ENCODE measurements at places on chromosomes 13 and 19.

DNA sequence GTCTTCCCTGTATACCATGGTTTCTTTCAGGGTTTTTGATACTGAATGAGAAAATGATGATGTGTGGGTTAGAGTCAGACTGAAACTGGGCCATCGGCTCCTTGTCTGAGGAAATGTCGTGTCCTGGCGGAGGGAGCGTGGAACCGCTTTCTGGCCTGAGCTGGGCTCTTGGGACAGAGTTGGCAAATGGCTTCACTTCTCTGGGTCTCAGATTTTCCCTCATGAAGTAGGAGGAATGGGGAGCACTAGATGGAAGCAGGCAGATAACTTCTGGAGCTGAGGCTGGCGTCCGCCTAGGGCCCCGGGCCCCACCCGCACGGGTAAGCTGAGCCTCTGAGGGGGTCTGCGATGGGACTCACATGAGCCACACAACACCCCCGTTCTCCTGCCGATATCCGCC lies 133.3 kb upstream of the WASF3 start:
- DNase-seq, result no peak

- no peak for DNase-seq
Measured at GRCh38 chr13:23377983-23378632, 55.4 kb downstream of the SACS start.

DNA sequence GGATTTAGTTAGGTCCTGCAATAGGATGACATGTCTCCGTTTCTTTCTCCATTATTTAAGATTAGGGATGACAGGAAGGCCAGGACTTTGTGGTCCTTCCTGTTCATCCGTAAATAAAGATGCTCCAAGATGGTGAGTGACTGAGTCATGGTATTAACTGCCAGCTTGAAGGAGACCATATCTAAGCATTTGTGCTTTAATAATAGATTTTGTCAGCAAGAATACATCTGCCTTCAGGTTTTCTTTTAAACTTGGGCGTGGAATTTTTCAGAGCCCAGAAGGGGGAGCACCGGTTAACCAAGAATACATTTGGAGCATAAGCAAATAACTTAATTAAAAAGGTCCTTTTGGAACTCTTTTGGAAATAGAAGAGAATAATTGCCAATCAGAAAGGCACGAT lies 68.2 kb downstream of the ARHGAP35 start:
- no peak for DNase-seq

- no peak for DNase-seq
Measured at GRCh38 chr19:44684892-44685863, 13.8 kb upstream of the CEACAM16 start.

DNA sequence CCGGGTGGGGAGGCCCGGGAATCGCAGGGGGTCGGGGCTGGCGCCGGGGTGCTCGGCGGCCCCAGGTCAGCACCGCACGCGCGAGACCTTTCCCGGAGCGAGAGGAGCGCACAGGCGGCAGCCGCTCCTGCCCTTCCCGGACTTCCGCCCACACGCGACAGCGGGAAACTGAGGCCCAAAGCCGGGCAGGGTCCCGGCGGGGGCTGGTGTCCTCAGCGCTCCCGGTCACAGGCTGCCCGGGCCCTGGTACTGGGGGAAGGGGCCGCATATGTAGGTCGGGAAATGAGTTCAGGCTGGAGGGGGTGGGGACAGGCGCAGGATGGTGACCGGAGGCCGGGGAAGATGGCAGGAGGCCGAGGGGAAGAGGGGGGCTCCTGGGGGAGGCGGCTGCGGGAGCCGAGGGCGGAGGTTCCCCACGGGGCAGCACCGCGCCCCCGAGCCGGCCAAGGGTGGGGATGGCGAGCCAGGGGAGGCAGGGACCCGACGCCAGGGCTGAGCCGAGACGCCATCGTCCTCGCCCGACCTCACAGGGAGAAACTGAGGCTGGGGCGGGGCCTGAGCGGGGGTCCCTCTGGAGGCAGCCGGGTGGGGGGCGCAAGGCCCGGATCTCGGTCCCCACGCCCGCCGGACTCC lies 662 bp downstream of the CBARP start:
- no peak for DNase-seq

GRCh38 chr13:76883236-76883635 lies 3.0 kb downstream of the KCTD12 start:
- DNase-seq, result no peak

DNA sequence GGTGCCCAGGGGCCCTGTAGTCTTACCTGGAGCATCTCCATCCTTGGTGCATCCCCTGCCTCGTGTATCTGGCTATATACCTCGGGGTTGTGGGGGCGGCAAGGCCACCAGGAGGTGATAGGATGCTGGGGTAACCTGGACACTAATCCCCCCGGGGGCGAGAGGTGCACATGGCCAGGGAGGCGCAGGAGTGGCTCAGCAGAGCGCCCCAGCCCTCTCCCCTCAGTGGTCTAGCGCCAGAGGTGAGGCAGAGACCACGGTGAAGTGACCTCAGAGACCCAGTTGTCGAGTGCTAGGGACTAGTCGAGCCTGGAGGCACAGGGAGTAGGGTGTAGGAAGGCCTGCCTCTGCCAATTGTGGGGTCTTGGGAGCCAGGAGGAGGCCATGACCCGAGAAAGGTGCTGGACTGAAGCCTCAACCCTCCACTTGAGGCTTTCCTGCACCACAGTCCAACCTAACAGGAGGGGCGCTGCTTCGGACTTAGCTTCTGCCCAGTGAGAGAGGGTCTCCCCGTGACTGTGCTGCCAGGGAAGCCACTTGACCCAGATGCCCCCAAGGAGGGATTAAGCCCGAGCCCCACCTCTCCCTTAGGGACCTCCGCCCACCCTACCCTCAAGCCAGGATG lies at the start of gene LHB:
LHB (minus strand) TSS at position 51 of the 625 bp plus-strand sequence; CDS start at position 41, 10 bp downstream.
- DNase-seq, result no peak

DNA sequence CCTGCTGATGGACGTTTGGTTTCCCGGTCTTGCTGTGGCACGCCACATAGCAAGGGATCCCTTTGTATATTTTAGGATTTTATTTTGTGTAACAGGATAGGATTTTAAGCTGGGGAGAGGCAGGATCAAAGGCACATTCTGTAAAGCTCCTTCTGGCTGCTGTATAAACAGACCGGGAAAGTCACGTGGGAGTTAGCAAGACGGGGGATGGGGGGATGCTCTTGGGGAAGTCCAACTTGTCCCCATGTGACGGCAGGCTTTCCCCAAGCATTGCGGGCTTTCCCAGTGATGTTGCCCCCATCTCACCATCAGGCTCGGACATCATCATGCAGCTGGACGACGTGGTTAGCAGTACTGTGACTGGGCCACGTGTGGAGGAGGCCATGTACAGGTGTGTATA lies 5.8 kb downstream of the QTRT1 start:
- DNase-seq, result no peak

- no peak for DNase-seq
Measured at GRCh38 chr19:54030895-54031586, 32.7 kb downstream of the VSTM1 start.

GRCh38 chr13:44713788-44714469 lies 137.8 kb upstream of the TSC22D1 start:
- no peak for DNase-seq

- DNase-seq, result no peak
Measured at GRCh38 chr13:106562301-106562700, 5.6 kb downstream of the ARGLU1 start.

DNA sequence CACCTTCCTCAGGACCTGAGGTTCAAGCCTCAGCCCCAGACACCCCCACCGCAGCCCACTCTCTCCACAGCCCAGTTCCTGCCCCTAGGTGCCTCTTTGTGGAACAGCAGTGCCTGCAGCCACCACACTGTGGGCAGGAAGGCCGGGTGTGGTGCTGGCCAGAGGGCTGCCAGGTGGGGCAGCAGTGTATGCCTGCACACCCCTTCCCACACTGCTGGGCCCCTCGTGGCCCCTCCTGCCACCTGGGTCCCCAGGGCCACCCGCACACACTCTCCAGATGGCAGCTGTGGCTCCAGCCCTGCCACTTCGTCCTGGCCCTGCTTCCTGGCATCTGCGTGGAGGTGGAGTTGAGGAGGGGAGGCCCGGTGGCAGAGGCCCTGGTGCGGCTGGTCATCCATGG lies 35.1 kb downstream of the HPN start:
- no peak for DNase-seq

GRCh38 chr13:44667943-44668342 lies 91.8 kb upstream of the TSC22D1 start:
- DNase-seq, result no peak

GRCh38 chr19:40143612-40144011 lies 47.6 kb upstream of the MAP3K10 start:
- no peak for DNase-seq

GRCh38 chr13:47133011-47133445 lies 236.2 kb upstream of the HTR2A start:
- no peak for DNase-seq

DNA sequence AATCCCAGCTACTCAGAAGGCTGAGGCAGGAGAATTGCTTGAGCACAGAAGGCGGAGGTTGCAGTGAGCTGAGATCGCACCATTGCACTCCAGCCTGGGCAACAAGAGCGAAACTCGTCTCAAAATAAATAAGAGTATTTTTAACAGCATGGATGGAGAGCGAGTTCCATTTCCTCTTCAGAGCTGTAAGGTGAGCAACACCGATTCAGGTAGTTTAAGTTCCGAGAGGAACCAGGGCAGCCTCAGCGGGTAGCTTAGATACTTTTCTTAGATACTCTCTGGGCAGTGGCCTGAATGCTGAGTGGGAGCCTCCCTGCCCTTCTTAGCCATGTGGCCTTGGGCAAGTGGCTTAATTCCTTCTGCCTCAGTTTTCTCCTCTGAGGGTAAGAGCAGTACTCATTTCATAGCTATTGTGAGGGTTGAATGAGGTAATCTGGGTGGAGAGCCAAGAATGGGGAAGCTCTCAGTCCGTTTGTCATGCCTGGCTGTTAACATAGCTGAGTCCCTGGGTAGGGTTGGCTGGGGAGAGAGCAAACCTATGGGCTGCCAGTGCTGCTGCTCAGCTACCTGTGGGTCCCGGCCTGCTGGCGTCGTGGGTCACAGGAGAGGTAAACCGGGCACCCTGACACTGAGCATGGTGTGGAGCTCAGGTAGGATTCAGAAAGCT lies 4.1 kb downstream of the ATP11A start:
- DNase-seq, result no peak

GRCh38 chr13:112690283-112690929 lies 568 bp downstream of the ATP11A start:
- no peak for DNase-seq

DNA sequence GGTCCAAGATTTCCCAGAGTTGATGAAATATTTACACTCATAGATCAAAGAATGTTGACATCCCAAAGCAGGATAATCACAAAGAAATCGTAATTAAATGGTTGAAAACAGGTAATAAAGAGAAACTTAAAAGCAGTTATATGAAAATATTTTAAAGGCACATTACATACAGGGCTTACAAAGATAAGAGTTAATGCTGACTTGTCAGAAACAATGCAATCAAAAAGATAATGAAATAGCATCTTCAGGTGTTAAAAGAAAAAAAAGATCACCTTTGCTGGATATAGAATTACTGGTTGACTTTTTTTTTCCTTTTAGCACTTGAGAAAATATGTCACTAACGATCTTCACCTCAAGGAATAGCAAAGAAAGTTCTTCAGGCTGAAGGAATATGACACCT lies 48.8 kb downstream of the KCTD15 start:
- DNase-seq, result no peak

DNA sequence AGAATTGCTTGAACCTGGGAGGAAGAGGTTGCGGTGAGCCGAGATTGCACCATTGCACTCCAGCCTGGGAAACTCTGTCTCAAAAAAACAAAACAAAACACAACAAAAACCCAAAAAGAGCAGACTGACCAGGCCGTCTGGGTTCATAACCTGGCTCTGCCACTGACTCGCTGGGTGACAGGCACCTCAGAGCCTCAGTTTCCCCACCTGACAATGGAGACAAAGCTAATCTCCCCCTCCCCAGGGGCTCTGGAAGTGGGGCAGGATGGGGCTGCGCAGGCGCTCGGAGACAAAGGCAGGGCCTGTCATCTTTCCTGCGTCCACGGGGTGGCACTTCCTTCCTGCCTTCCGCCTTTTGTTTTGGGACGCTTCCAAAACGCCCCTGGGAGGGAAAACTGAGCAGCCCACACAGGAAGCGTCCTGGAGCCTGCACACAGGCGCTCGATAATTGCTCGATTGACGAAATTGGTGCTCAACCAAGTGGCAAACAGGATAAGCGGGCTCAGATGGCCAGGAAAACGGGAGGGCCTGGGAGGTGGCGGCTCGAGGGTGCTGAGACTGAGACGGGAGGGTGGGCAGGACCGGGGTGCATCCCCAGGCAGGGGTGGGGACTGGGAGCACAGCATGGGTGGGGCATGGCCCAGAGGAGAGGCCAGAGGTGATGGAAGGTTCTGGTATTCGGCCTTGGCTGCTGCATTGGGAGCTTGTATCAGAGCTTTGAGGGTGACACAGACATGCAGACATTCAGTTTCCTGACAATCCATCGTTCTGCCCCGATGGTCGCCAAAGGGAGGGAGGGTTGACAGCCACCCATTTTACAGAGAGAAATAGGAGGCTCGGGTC lies 17.8 kb downstream of the SPC24 start:
- DNase-seq, result no peak

DNA sequence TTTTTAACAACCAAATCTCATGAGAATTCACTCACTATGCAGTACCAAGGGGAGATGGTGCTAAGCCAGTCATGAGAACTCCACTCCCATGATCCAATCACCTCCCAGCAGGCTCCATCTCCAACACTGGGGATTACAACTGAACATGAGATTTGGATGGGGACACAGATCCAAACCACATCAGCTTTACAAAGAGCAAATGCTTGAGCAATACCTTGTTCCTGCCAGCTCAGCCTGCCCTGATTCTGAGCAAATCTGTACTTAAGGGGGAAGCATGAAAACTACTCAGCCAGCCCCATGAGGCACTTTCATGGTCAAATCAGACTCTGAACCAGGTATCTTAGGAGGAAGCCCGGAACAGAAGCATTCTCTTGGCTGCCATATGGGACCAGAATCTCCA lies 259.9 kb downstream of the TBC1D4 start:
- no peak for DNase-seq

DNA sequence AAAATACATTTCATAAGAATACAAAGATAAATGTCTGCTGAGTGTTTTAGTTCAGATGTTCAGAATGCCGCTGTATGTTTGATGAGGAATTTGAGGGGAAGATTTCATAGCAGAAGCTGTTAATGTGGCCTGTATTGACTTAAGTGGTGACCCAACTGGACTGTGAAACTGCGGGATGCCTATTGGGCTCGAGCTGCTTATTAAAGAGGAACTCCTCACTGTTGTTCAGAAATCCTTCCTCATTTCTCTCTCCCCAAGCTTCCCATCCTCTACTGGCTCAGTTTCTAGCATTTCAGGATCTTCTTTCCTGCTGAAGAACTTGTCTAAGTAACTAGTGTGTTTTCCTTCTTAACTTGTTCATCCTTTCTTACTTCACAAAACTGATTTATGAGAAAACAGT lies 20.4 kb downstream of the DGKH start:
- no peak for DNase-seq

Measured in omental fat pad (tissue), 4 donors.